A549 treated with Hydrocortisone at 1 μM for 4 hours (cell line): ENCODE measurements at places on chromosomes 4 and X. TPM values are rescaled to one million over a fixed set of nuclear protein-coding genes. Genes with fewer than 3 reads are reported as not detected.

NXF2B gene
- total RNA-seq, result 0.09 TPM in 1 of 5 replicates, not detected in the others

COMMD8 gene
- total RNA-seq, result 11.5 to 14.9 TPM (median 13.6 TPM) in 5 replicates

IBSP gene
- not detected in 5 replicates for total RNA-seq

FAM9C gene
- 0.03 to 0.23 TPM in 2 of 5 replicates, not detected in the others for total RNA-seq

FAT1 gene
- 130 to 217 TPM (median 151 TPM) in 5 replicates for total RNA-seq

EVC gene
- total RNA-seq, result 7.9 to 11.1 TPM (median 10.6 TPM) in 5 replicates

NRK gene
- total RNA-seq, result not detected in 5 replicates

SSX1 gene
- total RNA-seq, result not detected in 5 replicates

XAGE1A gene
- total RNA-seq, result 7.3 to 39.6 TPM (median 16.0 TPM) in 5 replicates

EDNRA gene
- total RNA-seq, result 0.23 to 0.43 TPM (median 0.36 TPM) in 5 replicates

AASDH gene
- total RNA-seq, result 2.3 to 3.7 TPM (median 2.9 TPM) in 5 replicates

TMLHE gene
- total RNA-seq, result 8.8 to 9.7 TPM (median 9.1 TPM) in 5 replicates

DNAAF6 gene
- not detected in 5 replicates for total RNA-seq

PLXNB3 gene
- 3.1 to 4.0 TPM (median 3.6 TPM) in 5 replicates for total RNA-seq

DMP1 gene
- total RNA-seq, result not detected in 5 replicates

RBM47 gene
- total RNA-seq, result 19.6 to 28.3 TPM (median 25.4 TPM) in 5 replicates

KLHL13 gene
- total RNA-seq, result 0.20 to 0.29 TPM (median 0.21 TPM) in 5 replicates

JADE1 gene
- 22.2 to 30.5 TPM (median 25.0 TPM) in 5 replicates for total RNA-seq

SSX2B gene
- total RNA-seq, result not detected in 5 replicates

SYNPO2 gene
- 0.68 to 1.1 TPM (median 1.0 TPM) in 5 replicates for total RNA-seq

F9 gene
- total RNA-seq, result not detected in 5 replicates

XK gene
- 0.37 to 0.43 TPM (median 0.40 TPM) in 5 replicates for total RNA-seq

CPLX1 gene
- 0.29 to 0.66 TPM (median 0.61 TPM) in 5 replicates for total RNA-seq

GABRG1 gene
- not detected in 5 replicates for total RNA-seq

MAGEA1 gene
- 0.05 to 0.09 TPM (median 0.06 TPM) in 4 of 5 replicates, not detected in the other for total RNA-seq

TRIM61 gene
- not detected in 5 replicates for total RNA-seq
